ENCODE measurements at places on chromosomes 3 and 15. TPM values are rescaled to one million over a fixed set of nuclear protein-coding genes. Genes with fewer than 3 reads are reported as not detected.

- no peak for DNase-seq
Observed at GRCh38 chr15:71066983-71067382, 48.3 kb upstream of the THSD4 start.

DNA sequence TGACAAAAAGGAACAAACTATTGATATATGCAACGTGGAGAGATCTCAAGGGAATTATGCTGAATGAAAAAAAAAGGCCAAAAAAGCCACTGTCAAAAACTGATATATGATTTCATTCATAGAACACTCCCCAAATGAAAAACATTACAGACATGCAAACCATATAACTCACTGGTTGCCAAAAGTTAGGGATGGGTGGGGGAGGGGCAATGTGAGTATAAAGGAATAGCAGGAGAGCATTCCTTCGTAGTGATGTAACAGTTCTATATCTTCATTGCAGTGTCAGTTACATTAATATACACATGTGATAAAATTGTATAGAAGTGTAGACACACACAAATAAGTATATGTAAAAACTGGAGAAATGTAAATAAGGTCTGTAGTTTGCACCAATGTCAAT is 12.2 kb downstream of the GBE1 start:
- DNase-seq = no peak

DNA sequence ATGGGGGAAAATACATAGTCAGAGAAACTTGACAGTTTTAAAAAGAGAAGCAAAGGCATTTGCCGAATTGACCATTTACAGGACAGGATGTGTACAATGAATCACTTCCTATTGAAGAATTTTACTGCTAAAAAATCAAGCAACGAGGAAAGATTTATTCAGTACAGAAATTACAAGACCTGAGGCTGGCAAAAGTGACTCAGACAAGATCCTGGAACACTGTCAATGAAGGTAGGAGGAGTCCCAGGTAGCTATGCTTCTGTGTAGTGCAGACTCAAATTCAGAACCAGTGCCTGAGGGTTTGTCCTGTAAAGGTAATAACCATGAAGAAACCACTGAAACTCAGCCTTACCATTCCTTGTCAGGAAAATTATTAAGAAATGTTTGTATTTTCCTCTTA is 120.9 kb downstream of the ZMAT3 start:
- no peak for DNase-seq

- DNase-seq = no peak
Observed at GRCh38 chr3:60826511-60826910, 424.7 kb downstream of the FHIT start.

DNA sequence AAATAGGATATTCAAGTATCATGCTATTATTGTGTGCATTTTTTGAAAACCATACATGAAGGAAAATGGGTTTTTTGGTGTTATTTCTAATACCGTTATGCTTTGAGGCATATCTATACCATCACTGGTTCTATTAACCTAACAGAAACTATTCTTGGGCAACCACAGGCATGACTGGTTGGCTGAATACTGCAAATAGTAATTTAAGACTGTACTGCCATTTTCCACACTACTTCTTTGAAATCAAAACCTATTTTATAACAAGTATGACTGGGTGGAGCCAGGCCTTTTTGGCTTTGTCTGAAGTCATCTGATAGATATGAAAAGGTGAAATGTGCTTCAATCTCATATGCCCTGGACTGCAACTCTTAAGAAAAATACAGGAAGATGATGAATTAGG is 115.1 kb downstream of the ULK4 start:
- DNase-seq = no peak

DNA sequence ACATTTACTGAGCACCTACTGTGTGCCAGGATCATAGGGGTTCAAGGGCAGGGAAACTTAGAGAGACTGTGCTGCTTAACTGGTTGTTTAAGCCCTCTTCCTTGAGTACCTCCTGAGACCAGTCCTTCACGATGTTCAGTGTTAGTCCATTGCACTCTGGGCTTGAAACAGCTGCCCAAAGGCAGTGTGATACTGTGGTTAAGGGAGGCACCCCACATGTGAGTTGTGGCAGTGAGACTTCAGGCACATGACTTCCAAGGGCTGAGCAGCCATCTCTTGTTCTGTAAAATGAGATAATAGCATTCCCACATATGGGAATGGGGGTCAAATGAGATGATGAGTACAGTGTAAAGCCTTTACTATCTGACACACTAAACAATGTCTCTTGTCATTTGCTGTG is 75.1 kb downstream of the LINGO1 start:
- no peak for DNase-seq

The AGBL1 gene
- not detected for total RNA-seq

The TM4SF4 gene
- total RNA-seq = not detected

The DNAJA4 gene
- 8.7 TPM for total RNA-seq
